Peyer's patch (tissue), 4 donors: ENCODE measurements at places on chromosomes 1 and 21. TPM values are rescaled to one million over a fixed set of nuclear protein-coding genes. Genes with fewer than 3 reads are reported as not detected.

FMO2 gene
- 5.0 TPM for total RNA-seq

KRTAP12-2 gene
- not detected for total RNA-seq

APOBEC4 gene
- not detected for total RNA-seq

LCE3D gene
- total RNA-seq: not detected

ACTN2 gene
- not detected for total RNA-seq

CSTB gene
- total RNA-seq: 7.4 TPM

ADAMTSL4 gene
- total RNA-seq: 2.3 TPM

CNKSR1 gene
- 160 TPM for total RNA-seq

THEMIS2 gene
- total RNA-seq: 86.6 TPM
